ENCODE measurements at places on chromosomes 11 and 22.

GRCh38 chr22:37519268-37520195, at the start of gene CARD10:
TSS of gene CARD10 (minus strand) at chr22:37519415. CDS start at chr22:37519200, 215 bp downstream.
- DNase-seq, result no peak

DNA sequence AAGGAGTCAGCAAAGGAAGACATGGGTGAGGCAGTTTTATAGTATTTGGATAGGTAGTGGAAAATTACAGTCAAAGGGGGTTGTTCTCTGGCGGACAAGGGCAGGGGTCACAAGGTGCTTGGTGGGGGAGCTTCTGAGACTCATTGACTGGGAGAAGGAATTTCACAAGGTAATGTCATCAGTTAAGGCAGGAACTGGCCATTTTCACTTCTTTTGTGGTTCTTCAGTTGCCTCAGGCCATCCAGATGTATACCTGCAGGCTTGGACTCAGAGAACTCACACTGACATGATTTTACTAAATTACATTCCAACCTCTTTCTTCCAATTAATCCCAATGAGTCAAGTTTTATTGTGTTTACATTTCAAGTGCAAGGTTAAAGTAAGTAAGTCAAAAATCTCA, 240.5 kb upstream of the API5 start:
- no peak for DNase-seq

DNA sequence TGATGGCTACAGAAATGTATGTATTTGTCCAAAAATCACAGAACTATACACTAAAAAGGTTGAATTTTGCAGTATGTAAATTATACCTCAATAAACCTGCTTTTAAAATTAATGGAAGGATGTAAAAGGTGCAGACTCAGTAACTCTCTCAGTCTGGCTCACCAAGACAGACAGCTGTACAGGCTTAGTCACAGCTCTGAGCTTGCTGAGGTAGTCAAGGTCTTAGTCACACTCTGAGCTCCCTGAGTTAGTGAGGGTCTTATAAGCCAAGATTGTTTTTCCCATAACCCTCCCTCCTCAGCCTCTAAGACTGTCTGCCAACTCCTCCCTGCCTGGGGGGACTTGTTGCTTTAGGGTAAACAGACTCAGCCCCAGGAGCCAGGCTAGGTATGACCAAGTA, 59.3 kb upstream of the IZUMO1R start:
- DNase-seq, result no peak

DNA sequence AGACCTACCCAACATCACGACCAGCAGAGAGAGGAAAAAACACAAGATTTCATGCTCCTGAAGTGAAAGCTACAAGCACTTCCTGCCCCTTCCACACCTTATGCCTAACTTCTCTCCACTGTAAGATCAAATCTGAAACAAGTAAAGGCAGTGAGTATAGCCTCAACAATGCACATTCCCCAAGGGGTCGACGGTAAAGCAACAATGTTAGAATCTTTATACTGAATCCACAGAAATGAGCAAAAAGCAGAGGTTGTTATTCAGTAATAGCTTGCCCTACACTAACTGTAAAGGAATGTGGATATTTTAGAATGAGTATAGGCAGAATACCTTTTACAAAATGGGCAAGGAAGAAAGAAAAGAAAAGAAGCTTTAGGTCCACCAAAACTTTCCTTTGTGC, 15.6 kb downstream of the ARFGAP3 start:
- DNase-seq, result no peak

- DNase-seq, result no peak
These were observed 32.1 kb downstream of the YAP1 start for GRCh38 chr11:102142333-102142732.

DNA sequence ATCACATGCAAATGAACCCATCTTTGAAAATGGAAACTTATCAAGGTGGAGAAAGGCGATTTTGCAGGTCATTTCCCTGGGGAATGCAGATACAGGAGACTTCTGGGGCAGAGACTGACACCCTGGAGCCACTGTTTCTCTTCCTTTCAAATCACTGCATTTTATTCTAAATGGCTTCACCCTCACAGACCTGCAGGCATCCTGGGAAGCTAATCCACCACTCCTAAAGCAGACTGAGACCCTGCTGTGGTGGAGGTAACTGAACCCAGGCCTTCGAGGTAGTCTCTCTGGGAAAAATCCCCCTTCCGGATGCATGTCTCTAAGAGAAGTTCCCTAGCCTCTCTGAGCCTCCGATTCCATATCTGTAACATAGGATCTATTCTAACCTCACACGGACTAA, 20.9 kb upstream of the CSNK2A3 start:
- DNase-seq, result no peak

DNA sequence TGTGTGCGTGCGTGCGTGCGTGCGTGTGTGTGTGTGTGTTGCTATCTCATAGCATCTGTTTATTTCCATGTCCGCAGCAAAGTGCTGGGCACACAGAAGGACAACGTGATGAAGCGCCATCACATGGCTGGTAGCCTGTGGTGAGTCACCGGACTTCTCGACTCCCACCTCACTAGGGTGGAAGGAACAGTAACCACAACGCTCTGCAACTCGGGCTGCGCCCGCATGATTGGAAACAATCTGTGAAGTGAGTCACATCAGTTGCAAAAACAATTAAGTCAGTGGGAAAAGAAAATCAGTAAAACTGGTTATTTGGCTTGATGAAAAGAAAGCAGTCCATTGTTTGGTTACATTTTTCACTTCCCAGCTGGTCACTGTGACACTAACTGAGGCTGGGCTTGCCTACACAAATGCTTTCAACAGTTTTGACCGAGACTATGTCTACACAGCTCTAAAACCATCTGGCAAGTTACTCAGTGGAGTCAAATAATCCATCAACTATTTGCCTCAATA, 437.3 kb upstream of the CADM1 start:
- DNase-seq, result peak; percentile 16

All from GOT3 (cell line).